Activated CD8-positive, alpha-beta memory T cell treated with anti-CD3 and anti-CD28 coated beads, Interleukin-2, amount 50 U/mL, for 4 hours (primary cell): ENCODE measurements at places on chromosomes 2 and 18.
A peak's percentile ranks its signal among the peaks of the same experiment; 100 is the strongest.

DNA sequence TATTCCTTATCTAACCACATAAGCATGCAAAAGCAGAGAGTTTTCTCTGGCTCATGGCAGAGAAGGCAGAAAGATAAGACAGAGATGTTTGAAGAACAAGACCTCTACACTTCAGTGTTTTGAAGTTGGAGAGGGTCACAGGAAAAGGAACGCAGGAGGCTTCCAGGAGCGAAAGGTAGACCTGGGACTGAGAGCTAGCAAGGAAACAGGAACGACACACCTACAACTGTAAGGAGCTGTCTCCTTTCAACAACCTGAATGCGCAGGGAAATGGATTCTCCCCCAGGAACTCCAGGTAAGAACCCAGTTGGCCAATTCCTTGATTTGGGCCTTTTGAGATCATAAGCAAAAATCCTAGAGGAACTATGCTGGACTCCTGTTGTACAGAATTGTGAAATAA is 746.6 kb upstream of the DDX18 start:
- no peak for DNase-seq

DNA sequence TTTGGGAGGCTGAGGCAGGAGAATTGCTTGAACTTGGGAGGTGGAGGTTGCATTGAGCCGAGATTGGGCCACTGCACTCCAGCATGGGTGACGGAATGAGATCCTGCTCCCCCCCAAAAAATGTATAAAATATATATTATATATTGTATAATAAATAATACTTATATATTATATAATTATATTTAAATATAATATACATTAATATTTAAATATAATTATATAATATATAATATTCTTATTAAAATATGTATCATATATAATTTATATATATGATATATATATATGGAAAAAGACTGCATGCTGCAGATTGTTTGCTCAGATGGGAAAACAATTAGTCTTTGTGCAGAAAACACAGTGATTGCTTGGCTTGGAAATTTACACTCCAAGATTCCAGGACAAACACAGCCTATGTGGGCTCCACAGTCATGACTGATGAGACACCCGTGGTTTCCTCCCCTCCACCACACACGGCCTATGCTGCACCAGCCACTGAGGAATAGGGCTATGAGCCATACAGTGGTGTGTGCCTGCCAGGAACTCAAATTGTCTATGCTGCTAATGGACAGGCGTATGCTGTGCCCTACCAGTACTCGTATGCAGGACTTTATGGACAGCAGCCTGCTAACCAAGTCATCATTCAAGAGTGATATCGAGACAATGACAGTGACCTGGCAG is 30.0 kb downstream of the PMAIP1 start:
- no peak for DNase-seq

GRCh38 chr2:162219426-162219825 is 23.8 kb downstream of the FAP start:
- no peak for DNase-seq

- DNase-seq, result no peak
Observed at GRCh38 chr2:239912171-239912937, 112.8 kb downstream of the NDUFA10 start.

DNA sequence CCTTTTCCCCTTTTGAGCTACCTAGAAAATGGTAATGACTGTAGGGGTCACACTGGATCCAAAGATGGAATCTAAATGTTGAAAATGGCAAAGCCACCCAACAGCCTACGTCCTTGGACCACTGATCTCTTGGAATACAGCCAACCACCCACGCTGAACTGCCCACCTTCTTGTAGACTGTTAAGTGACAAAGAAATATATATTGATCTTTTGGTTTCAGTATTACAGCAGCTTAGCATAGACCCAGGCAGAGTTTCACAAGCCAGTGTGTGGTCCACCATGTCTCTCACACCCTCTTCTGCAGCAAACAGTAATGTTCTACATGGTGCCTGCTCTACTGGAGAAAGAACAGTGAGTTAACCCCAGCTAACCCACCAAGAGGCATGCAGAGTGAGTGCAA is 20.2 kb downstream of the CACNB4 start:
- no peak for DNase-seq

DNA sequence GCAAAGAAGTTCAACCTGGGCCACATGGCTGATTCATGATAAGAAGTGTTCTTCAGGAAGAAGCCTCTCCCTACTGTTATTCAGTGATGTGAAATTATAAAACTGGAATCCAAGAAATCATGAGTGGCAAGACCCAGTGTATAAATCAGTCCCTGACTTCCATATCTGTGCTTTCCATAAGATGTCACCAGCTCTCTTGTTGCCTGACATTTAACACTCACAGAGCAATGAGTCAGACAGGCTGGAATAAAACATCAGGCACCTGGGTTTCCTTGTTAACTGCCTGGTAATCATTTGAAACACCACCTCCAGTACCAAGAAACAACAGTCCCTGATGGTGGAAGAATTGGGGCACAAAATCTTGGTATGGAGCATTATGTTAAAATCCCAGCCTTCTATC is 76.1 kb downstream of the SCG2 start:
- DNase-seq, result no peak

DNA sequence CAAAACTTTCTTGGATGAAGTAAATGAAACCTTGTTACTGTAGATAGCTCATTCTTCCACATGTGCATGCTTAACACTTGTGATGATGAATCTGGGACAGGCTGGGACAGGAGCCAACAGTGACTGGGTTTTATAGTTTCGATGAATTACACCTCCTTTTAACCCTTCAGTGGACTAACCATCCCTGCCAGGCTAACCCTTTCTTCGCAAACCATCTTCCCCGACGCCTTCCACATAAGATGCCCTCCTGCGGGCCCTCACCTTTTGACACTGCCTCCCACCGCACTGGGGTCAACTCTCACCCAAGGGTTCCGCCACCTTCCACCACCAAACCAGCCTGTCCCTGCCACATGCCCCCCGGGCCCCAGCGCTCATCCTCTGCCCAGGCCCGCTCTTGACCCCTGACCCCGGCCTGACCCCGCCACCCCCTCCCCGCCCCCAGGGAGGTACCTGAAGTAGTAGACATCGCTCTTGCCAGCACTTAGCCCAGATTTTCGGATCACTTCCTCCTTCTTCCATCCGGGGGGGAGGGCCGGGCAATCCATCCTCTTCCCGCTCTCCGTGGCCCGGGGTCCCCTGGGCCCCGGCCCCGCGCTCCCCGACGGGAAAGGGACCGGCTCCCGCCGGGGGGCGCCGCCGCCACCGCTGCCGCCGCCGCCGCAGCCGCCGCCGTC is 764 bp downstream of the MBD2 start:
- peak; percentile 38 for DNase-seq

DNA sequence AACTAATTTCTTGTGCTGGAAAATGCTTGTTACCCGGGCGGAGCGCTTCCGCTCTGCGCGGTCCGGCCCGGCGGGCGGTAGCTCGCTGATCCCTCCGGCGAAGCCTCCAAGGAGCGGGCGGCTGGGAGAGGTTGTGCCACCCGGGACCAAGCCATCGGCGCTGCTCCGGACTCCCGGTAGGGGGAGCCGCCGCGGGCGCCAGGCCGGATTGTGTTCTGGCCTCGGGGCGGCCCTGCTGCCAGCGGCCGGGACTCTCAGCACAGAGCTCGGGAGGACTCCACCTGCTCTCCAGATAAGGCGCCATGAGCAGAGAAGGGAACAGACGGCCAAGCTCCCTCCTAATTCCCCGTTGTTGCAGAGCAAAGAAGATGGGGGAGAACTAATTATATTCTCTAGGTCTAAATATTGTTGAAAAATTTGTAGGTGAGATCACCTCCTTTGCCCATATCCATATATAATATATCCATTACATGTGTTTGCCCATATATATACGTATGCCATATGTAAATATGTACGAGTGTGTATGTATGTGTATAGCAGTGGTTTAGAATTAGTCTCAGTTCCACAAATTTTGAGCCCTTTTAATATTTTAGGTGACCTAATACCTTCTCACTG is 13.8 kb upstream of the SATB2 start:
- no peak for DNase-seq

DNA sequence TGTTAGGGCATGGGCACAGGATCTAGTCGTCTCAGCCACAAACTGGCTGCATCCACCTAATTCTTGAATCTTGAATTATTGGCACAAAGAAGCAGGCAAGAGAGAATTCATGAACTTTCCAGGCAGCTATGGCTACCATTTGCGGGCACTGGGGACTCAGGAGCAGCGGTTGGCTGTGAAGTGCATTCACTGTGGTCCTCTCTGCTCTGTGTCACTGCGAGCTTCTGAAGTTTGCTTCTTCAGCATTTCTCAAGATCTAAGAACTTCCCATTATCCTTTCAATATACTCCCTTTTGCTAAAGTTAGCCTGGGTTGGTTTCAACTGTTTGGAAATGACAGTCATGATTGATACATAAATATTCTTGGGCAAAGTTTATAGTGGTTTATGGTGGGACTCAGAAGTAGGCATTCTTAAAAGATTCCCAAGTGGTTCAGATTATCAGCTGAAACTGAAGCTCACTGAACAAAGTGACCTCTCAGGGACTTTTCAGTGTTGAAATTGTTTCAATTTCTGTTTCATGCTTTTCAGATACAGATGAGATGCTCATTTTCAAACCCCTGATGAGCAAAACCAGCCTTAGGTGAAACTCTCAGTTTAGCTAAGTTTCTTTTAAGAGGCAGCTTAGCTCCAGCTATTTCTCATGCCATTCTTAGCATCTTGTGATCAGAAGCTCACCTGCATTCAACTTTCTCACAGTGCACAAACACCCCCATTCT is 1258.3 kb upstream of the GYPC start:
- no peak for DNase-seq

DNA sequence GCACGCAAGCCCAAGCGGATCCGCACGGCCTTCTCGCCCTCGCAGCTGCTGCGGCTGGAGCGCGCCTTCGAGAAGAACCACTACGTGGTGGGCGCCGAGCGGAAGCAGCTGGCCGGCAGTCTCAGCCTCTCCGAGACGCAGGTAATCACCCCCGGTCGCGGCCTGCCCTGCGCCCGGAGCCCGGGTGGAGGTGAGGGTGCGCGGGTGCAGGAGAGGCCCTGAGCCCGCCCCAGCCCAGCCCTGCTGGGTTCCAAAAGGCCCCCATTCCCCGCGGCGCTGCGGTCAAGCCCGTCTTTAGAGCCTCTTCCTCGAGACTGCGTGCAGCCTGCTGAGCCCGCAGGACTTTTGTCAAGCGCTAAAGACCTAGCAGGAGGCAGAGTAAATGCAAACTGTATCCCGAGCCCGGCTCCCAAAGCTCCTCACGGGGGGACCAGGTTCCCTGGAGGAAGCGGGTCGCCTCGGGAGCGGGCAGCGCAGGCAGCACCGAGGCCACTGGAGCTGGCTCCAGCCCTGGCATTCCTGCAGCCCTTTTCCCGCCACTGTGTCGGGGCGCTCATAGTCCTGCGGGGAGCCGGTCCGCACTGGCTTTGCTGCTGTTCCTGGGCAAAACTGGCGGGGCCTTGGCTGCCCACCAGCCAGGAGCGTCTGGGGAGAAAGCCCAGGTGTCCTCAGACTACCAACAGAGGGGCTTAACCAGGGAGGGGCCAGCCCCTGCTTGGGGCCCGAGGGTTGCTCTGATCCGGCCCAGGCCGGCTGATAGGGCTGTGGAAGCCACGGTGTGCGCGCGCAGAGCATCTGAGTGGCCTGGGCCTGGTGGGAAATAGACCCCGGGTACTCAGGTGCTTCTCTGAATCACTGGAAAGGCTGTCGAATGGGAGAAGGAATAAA is 7.3 kb downstream of the EMX1 start:
- no peak for DNase-seq

DNA sequence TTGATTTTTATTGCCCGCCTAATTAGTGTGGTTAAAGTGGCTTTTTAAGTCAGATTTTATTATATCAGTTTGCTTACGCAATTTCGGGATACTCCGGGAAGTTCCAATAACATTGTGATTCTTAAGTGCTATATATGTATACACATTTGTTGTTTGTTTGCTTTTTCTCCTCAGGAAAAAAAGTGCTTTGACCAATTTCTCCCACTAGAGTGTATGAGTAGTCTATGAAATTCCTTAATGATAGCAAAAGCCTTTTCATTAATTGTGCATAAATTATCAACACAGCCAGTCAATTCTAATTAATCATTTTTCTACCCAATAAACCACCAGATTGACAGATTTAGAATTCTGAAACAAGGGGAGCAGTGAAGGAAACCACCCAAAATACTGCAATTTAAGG is 172.2 kb downstream of the DPP10 start:
- no peak for DNase-seq

GRCh38 chr2:74036450-74037195 is 51.9 kb downstream of the TET3 start:
- DNase-seq, result no peak

- DNase-seq, result no peak
Observed at GRCh38 chr2:234679741-234680687, 183.1 kb upstream of the ARL4C start.

DNA sequence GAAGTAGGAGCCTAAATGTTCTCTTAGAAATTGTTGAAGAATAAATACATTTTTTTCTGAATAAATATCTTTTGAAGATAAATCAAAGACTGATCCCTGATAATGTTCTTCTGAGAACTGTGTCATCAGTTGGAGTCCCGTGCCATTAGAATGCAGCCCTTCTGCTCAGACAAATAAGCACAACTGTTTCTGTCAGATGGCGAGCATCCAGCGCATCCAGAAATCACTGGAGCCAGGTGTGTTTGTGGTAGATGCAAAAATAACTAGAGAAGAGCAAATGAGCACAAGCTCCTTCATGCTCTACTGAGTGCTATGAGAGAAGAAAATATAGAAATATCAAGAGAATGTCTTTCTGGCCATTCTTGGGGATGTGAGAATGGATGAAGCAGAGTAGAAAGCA is 573.7 kb downstream of the THSD7B start:
- no peak for DNase-seq

DNA sequence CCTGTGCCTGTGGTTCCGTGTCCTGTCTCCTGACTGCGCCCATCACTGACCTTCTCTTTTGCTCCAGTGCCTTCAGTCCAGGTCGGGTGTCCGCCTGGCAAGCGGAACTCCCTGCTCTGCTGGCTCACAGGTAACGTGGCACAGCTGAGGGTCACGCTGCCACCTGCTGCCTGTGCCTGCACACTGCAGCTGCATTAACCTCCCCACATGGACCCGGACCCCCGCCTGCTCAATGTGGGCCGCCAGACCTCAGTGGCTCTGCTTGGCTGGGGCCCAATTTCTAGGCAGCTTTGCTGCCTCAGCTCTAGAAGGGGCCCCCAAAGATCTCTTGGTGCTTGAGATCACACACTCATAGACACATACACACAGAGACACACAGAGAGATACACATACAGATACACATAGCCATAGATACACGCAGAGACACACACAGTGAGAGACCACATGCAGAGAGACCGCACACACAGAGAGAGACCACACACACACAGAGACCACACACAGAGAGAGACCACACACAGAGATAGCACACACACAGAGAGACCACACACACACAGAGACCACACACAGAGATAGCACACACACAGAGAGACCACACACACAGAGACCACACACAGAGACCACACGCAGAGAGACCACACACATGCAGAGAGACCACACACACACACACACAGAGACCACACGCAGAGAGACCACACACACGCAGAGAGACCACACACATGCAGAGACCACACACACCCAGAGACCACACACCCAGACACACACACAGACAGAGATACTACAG is 14.9 kb upstream of the CNNM3 start:
- peak; percentile 76 for DNase-seq

DNA sequence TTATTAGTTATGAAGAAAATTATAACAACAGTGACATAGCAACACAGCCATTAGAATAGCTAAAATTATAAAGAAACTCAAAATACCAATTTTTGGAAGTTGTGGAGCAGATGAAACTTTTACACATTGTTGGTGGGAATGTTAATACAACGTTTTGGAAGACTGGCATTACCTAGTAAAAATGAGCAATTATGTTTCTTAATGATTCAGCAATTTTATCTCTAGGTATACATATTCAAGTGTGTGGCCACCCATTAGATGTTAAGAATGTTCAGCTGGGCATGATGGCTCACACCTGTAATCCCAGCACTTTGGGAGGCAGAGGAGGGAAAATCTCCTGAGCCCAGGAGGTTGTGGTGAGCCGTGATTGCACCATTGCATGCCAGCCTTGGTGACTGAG is 78.8 kb downstream of the INSIG2 start:
- DNase-seq, result no peak
